ENCODE measurements at places on chromosomes 2 and 18.

GRCh38 chr2:60312618-60313017, 240.8 kb downstream of the BCL11A start:
- peak; percentile 24 for DNase-seq

- DNase-seq, result no peak
Measured at GRCh38 chr2:101617188-101617587, 80.3 kb upstream of the MAP4K4 start.

- DNase-seq, result no peak
Measured at GRCh38 chr2:30148850-30149249, 2.0 kb downstream of the YPEL5 start.

DNA sequence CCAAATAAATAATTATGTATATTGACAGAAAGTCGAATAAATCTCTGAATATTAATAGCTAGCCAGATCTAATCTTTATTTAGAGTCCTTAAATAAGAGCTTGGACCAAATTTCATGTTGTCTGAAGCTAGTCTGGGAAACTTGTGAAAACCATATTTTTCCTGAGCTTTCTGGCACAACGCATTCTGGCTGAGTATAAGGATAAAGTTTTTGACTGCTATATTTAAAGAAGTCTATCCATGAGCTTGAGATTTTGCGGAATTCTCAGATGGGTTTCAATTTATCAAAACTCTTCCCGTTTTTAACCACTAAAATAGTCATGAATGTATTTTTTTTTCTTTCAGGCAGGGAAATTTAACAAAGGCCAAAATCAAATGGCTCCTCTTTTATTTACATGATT, 23.8 kb downstream of the FAP start:
- no peak for DNase-seq

GRCh38 chr2:75577280-75577679, 16.5 kb upstream of the EVA1A start:
- DNase-seq, result no peak

GRCh38 chr2:240635121-240635997, 10.1 kb downstream of the GPR35 start:
- no peak for DNase-seq

- no peak for DNase-seq
Measured at GRCh38 chr18:54932472-54932871, 26.8 kb downstream of the CCDC68 start.

DNA sequence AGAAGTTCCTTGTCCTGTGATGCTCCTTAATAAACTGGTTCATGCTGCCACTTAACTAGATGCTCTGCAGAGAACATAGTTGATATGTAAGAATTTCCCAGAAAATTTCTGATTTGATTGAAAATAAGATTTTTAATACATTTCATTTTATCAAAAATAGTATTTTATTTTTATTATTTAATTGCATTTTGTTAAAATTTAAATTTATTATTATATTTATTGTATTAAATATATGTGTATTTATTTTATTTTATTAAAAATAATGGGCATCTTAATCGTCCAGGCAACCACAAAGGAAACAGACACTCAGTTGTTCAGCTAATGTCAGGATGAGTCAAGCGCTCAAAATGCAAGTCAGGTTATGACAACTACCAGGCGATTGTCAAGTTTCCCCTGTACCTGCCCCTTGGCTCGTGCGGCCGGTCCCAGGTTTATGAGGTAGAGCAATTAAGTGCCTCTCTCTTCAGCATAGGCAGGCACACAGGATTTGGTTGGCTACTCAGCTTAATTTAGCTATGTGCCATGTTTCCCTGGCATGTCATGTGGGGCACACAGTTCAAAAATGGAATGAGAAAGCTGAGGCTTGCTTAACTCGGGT, 361.2 kb downstream of the RND3 start:
- no peak for DNase-seq

GRCh38 chr2:14927021-14927564, 294.6 kb downstream of the LRATD1 start:
- no peak for DNase-seq

DNA sequence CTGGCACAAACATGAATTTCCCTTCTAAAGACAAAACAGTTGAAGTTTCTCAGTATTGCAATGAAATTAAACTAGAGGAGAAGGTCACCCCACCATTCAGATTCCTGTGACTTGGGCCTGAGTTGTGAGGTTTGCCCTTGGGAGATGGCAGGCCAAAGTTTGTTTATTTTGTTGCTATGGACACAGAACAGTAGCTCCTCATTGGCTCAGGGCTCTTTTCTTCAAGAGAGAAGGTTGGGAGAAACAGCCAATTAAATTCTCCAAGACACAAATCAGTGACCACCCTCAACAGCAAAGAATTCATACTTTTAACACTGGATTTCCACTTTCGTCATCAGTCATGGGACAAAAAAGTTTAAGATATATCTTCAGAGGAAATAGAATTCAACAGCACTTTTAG, at the start of gene FLACC1:
FLACC1 (minus strand) TSS at position 125 of the 400 bp plus-strand sequence. CDS start 5,941 bp downstream, outside the sequence.
- DNase-seq, result no peak

- no peak for DNase-seq
Measured at GRCh38 chr2:95121093-95121406, 558 bp downstream of the MRPS5 start.

DNA sequence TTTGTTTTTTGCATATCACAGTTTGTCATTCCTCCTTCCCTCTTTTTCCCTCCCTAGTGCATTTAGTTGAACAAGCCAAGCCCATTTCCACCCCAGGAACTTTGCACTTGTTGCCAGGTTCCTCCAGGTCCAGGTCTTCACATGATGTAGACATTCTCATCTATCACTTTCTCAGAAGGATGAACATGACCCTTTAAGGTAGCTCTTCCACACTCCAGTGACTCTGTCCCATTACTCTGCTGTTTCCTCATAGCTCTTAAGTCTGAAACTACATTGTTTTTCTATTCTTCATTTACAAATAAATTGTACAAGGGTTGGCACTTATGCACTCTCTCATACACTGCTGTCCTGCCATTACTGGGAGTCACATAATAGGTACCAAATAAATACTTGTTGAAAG, 6.1 kb downstream of the KYNU start:
- no peak for DNase-seq

- no peak for DNase-seq
Measured at GRCh38 chr2:20185176-20186022, 39.5 kb downstream of the SDC1 start.

DNA sequence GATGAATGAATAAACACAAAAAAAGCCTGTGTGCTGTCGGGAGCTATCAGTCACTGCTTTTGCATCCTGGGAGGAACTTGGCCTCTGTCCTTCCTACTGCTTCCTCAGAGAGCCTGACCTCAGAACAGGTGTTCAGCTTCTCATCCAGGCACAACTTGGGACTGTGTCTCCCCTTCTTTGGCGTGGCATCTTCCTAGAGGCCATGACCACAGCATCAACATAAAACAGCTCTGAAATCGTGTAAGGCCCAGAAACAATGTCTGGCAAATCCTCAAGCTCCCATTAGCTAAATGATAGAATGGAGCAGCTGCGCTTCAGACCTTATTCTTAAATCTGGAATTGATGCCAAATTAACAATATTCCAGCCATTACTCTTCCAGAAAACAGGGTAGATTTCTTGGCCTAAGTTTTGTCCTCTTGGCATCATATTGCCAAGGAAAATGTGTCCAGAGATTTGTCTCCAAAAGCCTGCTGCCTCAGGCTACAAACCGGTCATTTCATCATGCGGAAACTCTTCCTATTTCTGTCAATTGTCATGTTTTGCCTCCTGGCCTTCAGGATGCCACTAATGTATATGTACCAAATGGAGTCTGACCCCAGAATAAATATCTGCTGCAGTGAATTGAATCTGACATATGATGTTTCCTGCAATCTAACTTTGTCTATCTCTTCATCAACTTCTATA, 53.2 kb upstream of the RAB27B start:
- no peak for DNase-seq

DNA sequence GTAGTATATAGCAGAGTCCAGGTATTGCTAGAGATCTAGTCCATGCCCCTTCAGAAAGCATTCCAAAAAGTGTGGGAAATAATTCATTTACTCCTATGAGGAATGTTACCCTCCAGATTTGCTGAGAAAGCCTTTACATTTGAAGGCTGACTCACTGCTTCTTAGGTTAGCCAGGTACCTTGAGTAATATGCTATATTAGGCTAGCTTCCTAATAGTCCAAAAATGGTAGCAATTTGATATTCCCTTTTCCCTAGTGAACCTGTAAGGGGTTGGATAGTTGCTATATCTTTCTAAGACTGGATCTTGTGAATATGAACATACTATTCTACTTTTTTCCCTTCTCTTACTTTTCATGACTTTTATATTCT, 63.6 kb downstream of the SPOPL start:
- no peak for DNase-seq

DNA sequence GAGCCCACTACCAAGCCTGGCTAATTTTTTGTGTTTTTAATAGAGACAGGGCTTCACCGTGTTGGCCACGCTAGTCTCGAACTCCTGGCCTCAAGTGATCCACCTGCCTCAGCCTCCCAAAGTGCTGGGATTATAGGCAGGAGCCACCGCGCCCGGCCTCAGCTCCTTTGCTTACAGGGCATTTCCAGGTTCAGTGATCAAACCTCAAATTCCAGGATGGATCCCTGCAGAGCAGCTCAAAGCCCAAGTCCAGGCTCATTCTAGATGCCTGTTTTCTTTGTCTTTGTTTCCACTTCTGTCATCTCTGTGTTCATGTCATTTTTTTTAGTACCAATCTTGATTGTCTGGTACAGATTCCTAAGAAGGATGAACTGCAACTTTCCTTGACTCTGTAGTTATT, 41.9 kb downstream of the TNFRSF11A start:
- no peak for DNase-seq

GRCh38 chr2:233063269-233063975, 3.3 kb downstream of the INPP5D start:
- DNase-seq, result peak; percentile 86

GRCh38 chr2:226652369-226652768, 147.3 kb downstream of the IRS1 start:
- no peak for DNase-seq

DNA sequence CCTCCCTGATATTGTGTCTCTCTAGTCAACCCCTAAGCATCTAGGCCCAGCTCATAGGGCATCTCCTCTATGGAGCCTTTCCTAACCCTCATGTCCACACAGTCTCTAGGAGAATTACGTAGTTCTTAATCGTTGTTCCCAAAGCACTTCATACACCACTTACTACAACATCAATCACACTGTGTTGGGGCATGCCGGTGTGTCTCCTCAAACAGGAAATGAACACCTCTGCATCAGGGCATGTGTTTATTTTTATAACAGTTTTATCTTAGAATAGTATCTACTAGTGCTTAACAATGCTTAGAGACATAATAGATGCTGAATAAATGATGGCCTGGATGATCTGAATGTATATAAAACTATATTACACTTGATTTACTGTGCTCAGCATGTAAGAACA, 19.7 kb downstream of the CYP1B1 start:
- no peak for DNase-seq

DNA sequence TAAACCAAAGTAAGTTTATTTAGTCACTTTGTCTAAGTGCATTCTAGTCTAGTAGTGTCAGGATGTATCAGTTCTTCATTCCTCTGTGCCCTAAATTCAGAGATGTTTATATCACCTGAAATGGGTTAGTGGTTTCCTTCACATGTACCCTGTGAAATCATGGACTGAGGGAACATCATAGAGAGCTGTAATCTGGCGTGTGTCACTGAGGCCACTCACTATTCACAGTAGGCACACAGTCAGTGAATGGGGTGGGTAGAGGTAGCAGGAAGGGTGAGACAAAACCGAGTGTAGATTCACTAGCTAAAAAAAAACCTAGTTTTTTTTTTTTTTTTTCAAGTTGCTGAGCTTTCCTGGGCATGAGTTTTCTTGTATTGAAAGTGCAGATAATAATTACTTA, 5.6 kb downstream of the KIF5C start:
- no peak for DNase-seq

DNA sequence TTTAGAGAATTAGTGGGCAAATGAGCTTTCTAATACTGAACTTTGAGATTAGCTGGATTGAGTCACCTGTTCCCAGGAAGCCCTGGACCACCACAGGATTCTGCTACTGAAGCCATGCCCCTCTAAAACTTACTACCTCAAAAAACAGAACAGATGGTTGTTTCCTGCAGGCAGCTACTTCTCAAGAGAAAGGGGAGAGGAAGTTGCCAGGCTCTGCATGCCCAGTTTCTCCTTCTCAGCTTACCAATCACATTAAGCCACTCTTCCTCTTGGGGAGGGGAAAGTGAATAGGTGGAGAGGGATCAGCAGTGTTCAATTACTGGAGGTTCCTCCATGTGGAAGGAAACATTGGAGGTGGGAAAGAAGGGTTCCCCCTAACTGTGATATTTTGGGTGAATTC, 24.9 kb upstream of the C1GALT1C1L start:
- DNase-seq, result no peak

GRCh38 chr2:25960920-25961319, 21.4 kb downstream of the KIF3C start:
- no peak for DNase-seq

DNA sequence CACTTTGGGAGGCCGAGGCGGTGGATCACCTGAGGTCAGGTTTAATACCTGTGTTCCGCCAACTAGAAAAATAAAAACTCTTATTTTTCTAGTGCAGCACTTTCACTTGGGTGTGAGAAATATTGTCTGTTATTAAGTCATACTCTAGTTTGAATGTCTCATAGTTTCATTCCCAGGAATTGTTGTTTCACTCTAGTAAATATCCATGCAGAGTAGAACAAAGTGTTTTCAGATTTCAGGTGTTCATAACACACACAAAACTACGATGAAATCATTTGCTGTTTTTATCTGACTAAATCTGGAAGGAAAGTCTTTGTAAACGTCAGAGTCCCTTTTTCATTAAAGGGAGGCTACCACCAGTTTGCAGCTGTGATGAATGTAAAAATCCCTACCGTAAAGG, 4.0 kb downstream of the FAM117B start:
- DNase-seq, result no peak

DNA sequence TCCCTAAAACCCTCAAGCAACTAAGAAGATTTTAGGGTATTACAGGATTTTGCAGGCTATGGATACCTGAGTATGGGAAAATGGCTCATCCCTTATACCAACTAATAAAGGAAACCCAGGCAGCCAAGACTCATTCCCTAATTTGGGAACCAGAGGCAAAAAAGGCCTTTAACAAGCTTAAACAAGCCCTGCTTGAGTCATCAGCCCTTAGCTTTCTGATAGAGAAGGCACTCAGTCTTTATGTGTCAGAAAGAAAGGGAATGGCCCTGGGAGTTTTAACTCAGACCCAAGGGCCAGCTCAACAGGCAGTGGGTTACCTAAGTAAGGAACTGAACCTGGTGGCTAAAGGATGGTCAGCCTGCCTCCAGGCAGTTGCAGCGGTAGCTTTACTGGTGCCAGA, 96.9 kb upstream of the RMP24 start:
- no peak for DNase-seq

Data from hematopoietic multipotent progenitor cell treated with erythropoietin and hydrocortisone succinate and interleukin-3 and kit ligand, for 8 days (in vitro differentiated cells).